Stimulated activated CD8-positive, alpha-beta memory T cell treated with anti-CD3 and anti-CD28 coated beads, Interleukin-4, amount 100 ng/mL, for 1 hour (primary cell): ENCODE measurements at places on chromosomes 3 and 15.

GRCh38 chr3:194446754-194447153 is 40.0 kb downstream of the ATP13A3 start:
- no peak for DNase-seq

DNA sequence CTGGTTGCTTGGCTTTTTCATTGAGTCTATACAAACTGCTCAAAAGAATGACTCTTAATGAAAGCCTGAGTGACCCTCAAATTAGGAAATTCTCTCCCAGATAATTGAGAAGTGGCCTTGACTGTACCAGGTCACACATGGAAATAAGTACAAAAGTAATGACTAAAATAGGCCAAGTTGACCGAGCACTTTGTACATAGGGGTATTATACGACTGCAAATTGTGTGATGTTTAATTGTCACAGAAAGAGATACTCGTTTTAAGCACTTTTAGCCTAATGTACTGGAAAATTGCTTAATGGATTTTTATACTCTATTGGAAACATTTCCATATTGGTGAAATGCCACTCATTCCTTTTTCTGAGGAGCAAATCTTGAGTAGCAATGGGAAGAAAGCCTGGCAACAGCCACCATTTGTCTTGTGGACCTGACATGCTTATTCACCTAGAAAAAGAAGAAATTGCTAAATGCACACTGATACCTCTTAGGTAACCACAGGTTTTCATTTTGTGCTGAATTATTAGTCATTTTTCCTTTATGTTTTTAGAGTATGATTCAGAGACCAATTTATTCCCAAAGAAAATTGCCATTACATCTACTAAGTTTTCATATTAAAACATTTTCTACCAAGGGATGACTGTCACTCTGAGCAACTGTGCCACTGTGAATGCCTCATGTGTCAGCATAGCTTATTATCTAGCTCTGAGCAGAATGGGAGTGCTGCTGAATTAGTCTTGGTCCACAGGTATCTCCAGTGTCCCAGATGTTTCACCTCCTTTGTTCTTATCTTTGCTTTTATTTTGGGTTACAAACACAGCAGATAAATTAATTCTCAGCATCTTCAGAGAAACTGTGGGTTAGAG is 8.9 kb upstream of the PXK start:
- DNase-seq = no peak

DNA sequence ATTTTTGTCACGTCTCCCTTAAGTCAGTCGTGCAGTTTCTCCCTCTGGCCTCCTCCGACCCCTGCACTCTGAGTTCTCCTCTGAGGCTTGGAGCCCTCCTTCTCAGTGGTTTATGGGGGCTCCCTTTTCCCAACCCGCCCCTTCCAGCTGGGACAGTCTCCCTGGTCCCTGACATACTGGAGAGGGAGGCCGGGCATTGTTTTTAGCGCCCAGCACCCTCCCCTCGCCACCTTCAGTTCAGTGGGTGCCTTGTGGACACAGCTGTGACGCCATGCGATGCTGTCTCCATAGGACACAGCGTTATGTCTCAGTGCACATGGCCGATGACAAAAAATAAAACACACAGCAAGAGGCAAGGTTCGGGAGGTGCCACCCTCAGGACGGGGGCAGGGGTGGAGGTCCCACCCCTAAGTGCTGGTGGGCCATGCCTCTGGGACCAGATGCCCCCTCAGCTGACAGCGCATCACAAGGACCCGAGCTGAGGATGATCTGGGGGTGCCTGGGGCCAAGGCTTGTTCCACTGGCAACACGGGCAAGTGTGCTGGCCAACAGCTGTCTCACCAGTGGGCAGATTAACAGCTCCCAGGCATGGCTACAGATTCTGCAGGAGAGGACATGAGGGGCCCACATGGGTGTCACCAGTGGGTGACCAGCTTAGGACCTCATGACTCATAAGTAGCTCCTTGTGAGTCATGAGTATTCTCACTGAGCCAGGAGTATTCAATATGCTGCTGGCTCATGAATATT is 81.6 kb downstream of the PLXNA1 start:
- no peak for DNase-seq

- no peak for DNase-seq
Observed at GRCh38 chr3:16515885-16516420, 2.5 kb upstream of the RFTN1 start.

- no peak for DNase-seq
Observed at GRCh38 chr3:197561926-197562325, 6.2 kb upstream of the BDH1 start.

DNA sequence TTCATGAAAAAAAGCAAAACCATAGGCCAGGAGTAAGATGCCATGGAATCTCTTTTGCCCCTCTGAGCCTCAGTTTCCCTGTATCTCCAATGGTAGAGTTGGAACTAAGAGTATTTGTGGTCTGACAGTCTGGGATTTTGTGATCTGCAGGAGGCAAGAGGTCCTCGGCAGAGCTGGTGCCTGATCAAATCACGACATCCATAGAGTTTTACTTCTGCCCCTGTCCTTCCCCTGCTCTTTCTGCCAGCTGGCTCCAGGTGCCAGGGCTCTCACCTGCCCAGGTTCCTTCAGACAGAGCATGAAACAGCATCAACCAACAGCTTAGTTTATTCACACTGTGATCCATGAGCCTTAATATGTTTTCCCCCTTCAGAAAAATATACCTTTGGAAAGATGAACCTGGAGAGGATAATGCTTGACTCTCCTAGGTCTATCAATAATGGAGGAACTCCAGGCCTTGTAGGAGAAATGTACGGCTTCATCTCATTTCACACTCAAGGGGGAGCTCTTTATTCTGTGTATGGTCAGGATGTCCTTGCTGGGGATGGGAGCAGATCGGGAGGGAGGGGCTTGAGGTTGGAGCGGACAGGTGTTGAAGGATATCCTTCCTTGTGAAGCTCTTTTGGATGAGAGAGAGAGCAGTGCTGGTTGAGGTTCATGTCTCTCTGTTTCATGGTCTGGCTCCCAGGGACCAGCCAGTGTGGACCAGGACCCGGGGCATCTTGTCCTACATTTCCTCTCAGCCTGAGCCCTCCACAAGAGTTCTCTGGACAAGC is 309.9 kb downstream of the RPLP1 start:
- DNase-seq = no peak

- DNase-seq = no peak
Observed at GRCh38 chr15:31070867-31071266, 30.7 kb downstream of the TRPM1 start.

- no peak for DNase-seq
Observed at GRCh38 chr3:49997862-49998261, 57.9 kb downstream of the RBM6 start.

DNA sequence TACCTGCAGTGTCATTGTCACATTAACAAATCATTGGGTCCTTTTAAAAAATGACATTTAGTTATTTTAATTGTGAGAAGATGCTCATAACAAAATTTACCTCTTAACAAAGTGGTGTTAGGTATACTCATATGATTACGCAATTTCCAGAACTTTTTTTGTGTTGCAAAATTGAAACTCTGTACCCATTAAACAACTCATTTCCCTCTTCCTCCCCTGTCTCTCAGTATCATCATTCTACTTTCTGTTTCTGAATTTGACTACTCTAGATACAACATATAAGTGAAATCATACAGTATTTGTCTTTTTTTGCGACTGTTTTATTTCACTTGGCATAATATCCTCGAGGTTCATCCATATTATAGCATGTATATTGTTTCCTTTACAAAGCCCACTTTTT is 58.7 kb upstream of the CHST2 start:
- no peak for DNase-seq
